ENCODE measurements at places on chromosomes 3 and 15. TPM values are rescaled to one million over a fixed set of nuclear protein-coding genes. Genes with fewer than 3 reads are reported as not detected.

PRSS50 gene
- total RNA-seq = 0.41 TPM

ZIC1 gene
- not detected for total RNA-seq

GDPGP1 gene
- 13.1 TPM for total RNA-seq

INSYN1 gene
- total RNA-seq = 3.8 TPM

SLC12A8 gene
- total RNA-seq = 9.1 TPM

ARPP21 gene
- not detected for total RNA-seq

RLBP1 gene
- total RNA-seq = not detected

DNA sequence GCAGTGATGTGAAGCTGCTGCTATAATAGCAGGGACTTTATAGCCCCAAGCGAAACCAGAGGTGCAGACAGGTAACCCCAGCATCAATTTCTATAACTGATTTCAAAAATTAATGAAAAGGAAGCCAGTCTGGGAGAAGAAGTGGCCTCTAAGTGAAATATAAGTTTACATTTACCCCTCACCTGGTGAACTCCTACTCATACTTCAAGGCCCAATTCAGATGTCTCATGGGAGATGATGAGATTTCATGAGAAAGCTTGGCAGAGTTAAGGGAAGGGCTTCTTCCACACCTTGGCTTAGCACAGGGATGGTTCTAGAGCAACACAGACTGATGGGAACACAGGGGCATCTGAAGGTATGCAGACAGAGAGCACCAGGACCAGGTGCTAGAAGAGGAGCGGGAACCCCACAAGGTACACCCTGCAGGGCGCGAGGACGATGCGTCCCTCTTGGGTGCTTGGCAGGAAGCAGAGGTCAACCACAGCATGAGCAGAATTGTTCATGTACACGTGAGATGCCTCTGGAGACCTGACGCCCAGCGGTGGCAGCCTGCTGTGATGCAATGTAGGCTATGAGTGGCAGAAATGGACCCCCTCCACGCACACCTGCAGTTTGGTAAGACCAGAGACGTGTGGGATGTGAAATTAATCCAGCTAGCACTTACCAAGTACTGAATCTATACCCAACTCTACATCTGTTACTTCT is 102.9 kb downstream of the SRGAP3 start:
- H3K4me1 ChIP-seq = no peaks in the 10 kb centered on the region
- H3K36me3 ChIP-seq = no peaks in the 10 kb centered on the region
- no peaks in the 10 kb centered on the region for H3K27me3 ChIP-seq
- no peak overlapping the region for H3K27ac ChIP-seq
- no peak overlapping the region for H3K4me3 ChIP-seq

DNA sequence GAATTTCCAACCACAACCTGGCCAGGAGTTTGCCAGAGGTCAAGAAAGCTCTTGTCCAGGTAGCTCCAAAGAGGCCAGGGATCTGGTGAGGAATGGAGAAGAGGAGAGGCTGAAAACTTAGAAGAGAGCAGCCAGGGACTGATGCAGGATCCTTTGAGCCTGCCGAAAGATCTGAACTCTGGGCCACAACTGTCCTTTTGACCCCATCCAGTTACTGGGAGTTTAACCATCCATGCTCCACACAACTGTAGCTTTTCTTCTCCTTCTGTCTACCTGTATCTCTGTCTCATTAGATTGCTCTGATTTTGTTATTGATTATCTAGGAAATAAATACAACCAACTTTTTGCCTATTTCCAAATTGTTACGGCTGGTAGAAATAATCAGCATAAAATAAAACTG is 36.7 kb downstream of the DAZL start:
- no peak for DNase-seq
- no peaks in the 10 kb centered on the region for H3K27me3 ChIP-seq
- H3K27ac ChIP-seq = no peak overlapping the region

GRCh38 chr3:16444344-16444743 is 69.2 kb downstream of the RFTN1 start:
- no peak overlapping the region for H3K27ac ChIP-seq
- no peak for DNase-seq
- H3K36me3 ChIP-seq = no peaks in the 10 kb centered on the region
- H3K4me3 ChIP-seq = no peak overlapping the region
- H3K27me3 ChIP-seq = no peaks in the 10 kb centered on the region

GRCh38 chr3:53843195-53844177 is 2.7 kb downstream of the CHDH start:
- peaks cover 25% of the 10 kb centered on the region for H3K27me3 ChIP-seq
- H3K4me3 ChIP-seq = no peak overlapping the region
- no peak overlapping the region for H3K27ac ChIP-seq
- H3K4me1 ChIP-seq = peaks cover 36% of the 10 kb centered on the region

DNA sequence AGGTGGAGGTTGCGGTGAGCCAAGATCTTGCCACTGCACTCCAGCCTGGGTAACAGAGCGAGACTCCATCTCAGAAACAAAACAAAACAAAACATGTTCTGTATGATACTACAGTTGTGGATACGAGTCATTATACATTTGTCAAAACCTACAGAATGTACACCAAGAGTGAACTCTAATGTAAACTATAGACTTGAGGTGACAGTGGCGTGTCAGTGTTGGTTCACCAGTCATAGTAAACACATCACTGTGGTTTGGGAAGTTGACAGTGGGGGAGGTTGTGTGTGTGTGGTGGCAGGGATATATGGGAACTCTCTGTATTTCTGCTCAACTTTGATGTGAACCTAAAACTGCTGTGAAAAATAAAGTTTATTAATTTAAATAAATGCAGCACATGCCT is 33.0 kb upstream of the GNB5 start:
- H3K27me3 ChIP-seq = no peaks in the 10 kb centered on the region
- no peaks in the 10 kb centered on the region for H3K4me1 ChIP-seq
- DNase-seq = no peak

DNA sequence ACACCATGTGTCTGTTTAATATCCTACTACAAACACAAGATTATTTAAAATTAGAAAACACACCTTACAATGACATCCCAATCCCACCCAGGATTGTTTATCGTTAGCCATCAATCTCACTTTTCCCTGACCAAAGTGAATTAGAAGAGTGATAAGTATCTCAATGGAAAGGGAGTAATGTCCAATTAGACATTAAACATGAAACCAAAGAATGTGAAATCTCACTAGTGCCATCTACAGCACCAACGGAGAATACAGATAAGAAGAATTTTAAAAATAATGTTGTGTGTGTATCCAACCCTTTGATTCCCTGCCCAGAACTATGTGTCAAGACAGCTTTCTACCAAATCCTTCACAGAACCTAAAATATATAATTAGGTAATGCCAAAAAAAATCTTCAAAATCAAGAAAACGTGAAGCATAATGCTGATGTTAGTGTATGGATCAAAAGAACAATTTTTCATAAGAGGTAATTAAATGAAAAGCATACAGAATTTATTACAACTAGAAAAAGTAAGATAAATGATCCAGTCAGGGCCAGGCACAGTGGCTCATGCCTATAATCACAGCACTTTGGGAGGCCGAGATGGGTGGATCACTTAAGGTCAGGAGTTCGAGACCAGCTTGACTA is 64.2 kb downstream of the SCAPER start:
- H3K36me3 ChIP-seq = peaks cover 4% of the 10 kb centered on the region
- DNase-seq = no peak
- no peaks in the 10 kb centered on the region for H3K27me3 ChIP-seq
- H3K4me3 ChIP-seq = no peak overlapping the region
- no peak overlapping the region for H3K27ac ChIP-seq

DNA sequence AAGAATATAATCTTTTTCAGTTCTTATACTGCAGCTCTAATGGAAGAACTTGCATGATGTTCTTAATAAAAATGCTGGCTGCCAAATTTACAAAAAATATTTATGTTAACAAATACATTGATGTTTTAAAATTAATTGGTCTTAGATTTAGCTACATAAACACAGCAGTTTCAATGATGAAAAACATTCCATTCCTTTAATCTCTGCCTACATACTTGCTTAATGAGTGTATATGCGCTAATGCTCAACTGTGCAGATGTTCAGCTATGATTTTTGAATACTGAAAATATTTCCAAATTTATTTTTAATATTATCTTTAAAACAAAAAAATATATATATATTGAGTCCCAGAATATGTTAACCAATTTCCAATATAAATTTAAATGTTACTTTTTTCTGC is 867.4 kb downstream of the ROBO1 start:
- no peaks in the 10 kb centered on the region for H3K36me3 ChIP-seq
- H3K27me3 ChIP-seq = no peaks in the 10 kb centered on the region
- no peak for DNase-seq
- H3K4me1 ChIP-seq = no peaks in the 10 kb centered on the region
- no peak overlapping the region for H3K4me3 ChIP-seq

GRCh38 chr15:65766422-65767263 is 25.4 kb downstream of the DENND4A start:
- no peak overlapping the region for H3K27ac ChIP-seq
- no peak for DNase-seq
- no peak overlapping the region for H3K4me3 ChIP-seq
- no peaks in the 10 kb centered on the region for H3K36me3 ChIP-seq
- H3K4me1 ChIP-seq = peaks cover 21% of the 10 kb centered on the region

- H3K4me3 ChIP-seq = peak overlapping the region; percentile 50
- no peak overlapping the region for H3K27ac ChIP-seq
- peaks cover 100% of the 10 kb centered on the region for H3K27me3 ChIP-seq
- H3K36me3 ChIP-seq = no peaks in the 10 kb centered on the region
- DNase-seq = peak; percentile 53
These were observed 4.3 kb downstream of the ISL2 start for GRCh38 chr15:76340803-76341365.

DNA sequence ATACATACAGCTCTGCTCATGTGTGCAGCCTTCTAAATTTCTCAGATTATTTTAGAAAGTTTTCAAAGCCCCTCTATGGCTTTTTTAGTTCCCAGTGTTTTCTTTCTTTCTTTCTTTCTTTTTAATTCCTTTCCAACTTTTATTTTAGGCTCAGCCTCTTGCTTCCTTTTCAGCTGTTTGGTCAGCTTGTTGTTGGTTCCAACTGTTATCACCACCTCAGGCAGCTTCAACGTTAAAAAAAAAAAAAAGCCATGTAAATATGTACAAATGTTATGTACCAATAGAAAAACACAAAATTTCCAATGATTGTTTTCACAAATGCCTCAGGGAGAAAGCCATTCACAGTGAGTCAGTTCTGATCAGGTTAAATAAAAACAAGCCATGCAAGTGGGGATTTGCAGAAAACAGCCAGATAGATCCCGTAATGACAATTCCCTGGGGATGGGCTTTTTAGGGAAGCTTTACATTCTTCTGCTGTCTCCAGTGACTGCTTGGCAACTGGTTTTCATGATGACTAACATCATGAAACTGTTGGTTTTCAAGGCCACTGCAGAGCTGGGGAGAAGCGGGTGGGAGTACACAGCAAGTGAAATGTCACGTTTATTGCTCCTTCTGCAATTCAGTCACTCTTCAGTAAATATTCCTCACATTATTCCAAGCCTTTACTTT is 908.4 kb downstream of the EPHA3 start:
- H3K27ac ChIP-seq = no peak overlapping the region
- no peaks in the 10 kb centered on the region for H3K27me3 ChIP-seq
- peaks cover 1% of the 10 kb centered on the region for H3K4me1 ChIP-seq
- H3K4me3 ChIP-seq = no peak overlapping the region
- H3K36me3 ChIP-seq = no peaks in the 10 kb centered on the region

GRCh38 chr3:171542976-171543375 is 82.8 kb upstream of the TNIK start:
- no peaks in the 10 kb centered on the region for H3K27me3 ChIP-seq
- no peak overlapping the region for H3K4me3 ChIP-seq
- no peak overlapping the region for H3K27ac ChIP-seq
- no peaks in the 10 kb centered on the region for H3K4me1 ChIP-seq
- H3K36me3 ChIP-seq = no peaks in the 10 kb centered on the region
- no peak for DNase-seq

DNA sequence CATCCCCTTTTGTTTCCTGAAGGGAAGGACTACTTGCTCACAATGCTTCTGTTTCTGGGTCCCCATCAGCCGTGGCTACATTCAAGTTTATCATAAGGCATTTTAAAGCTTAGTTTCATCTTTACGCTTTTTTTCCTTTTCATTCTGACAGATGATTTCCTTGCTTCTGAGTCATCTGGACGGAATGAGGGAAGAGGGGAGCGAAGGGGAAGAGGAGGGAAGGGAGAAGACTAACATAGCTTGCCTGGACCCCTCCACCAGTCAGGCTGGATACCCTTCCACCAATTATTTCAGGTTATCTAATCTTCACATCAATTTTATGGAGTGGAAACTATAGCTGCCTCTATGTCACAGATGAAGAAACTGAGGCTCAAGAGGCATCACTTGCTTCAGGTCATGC is 27.6 kb downstream of the FAM3D start:
- peaks cover 6% of the 10 kb centered on the region for H3K27me3 ChIP-seq
- no peak overlapping the region for H3K4me3 ChIP-seq
- DNase-seq = no peak
- H3K4me1 ChIP-seq = peaks cover 6% of the 10 kb centered on the region
- no peaks in the 10 kb centered on the region for H3K36me3 ChIP-seq

- H3K27ac ChIP-seq = no peak overlapping the region
- H3K27me3 ChIP-seq = no peaks in the 10 kb centered on the region
- no peak for DNase-seq
- peaks cover 21% of the 10 kb centered on the region for H3K36me3 ChIP-seq
These were observed 55.6 kb upstream of the ABHD10 start for GRCh38 chr3:111923095-111923771.

DNA sequence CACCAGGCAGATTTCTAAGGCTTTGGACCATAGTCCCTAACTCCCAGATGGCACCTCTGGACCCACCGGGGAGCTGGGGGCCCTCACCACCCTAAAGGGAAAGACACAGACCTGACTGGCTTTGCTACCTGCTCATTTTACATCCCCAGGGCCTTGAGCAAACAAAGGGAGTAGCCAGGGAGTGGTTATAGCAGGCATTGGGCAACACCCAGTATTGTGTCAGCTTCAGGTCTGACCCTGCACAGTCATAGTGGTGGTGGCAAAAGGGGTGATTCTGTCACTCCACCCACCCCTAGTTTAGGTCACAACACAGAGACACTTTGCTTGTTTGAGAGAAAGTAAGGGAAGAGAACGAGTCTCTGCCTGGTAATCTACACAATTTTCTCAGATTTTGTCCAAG is 352.5 kb downstream of the DIPK2A start:
- no peak overlapping the region for H3K4me3 ChIP-seq
- H3K36me3 ChIP-seq = no peaks in the 10 kb centered on the region
- H3K27me3 ChIP-seq = no peaks in the 10 kb centered on the region
- no peak overlapping the region for H3K27ac ChIP-seq

GRCh38 chr15:40746916-40747418 is 8.1 kb downstream of the RMDN3 start:
- H3K27ac ChIP-seq = no peak overlapping the region
- peaks cover 92% of the 10 kb centered on the region for H3K36me3 ChIP-seq
- H3K27me3 ChIP-seq = no peaks in the 10 kb centered on the region
- no peak overlapping the region for H3K4me3 ChIP-seq

GRCh38 chr3:172646439-172647015 is 64.3 kb downstream of the NCEH1 start:
- H3K4me3 ChIP-seq = no peak overlapping the region
- H3K27me3 ChIP-seq = no peaks in the 10 kb centered on the region
- no peak for DNase-seq
- H3K27ac ChIP-seq = no peak overlapping the region
